ENCODE measurements at places on chromosomes 2 and 18. TPM values are rescaled to one million over a fixed set of nuclear protein-coding genes. Genes with fewer than 3 reads are reported as not detected.

Gene NCKAP1
- 43.7 TPM for polyA plus RNA-seq

DNA sequence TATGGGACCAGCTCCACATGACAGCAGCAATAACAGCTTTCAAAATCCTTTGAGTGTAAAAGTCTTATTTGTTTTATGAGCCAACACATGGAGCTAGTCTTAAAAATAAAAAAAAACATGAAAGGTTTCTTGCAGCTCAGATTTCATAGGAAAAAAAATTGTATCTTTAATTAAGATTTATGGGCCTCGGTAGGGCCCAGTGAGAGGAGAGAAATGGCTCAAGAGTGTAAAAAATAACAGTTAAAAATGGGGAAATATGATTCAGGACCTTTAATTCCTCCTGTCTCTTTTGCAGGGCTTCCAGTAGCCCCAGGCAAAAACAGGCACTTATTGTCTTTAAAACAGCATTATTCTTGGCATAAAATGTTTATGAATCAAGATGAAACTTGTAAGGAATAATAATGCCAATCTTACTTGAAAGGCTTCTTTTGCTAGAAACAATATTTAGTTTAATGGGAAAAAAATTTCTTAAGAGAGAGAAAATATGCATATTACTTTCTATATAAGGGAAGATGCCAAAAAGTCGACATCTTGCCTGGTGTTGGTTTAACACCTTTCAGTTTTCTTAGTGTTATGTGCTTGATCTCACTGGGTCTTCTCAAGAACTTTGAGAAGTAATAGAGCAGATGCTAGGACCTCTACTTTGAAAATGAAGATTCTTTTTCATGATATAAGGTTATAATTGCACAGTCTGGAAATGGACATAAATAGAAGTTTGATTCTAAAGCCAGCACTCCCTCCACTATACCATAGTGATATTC lies 71.3 kb upstream of the SETBP1 start:
- H3K36me3 ChIP-seq: no peaks in the 10 kb centered on the region
- no peak overlapping the region for H3K4me3 ChIP-seq
- H3K27ac ChIP-seq: no peak overlapping the region
- no peaks in the 10 kb centered on the region for H3K4me1 ChIP-seq
- H3K27me3 ChIP-seq: no peaks in the 10 kb centered on the region

Gene NPHP1
- polyA plus RNA-seq: 4.5 TPM

- no peak for DNase-seq
- H3K27ac ChIP-seq: no peak overlapping the region
- H3K4me3 ChIP-seq: no peak overlapping the region
- H3K36me3 ChIP-seq: no peaks in the 10 kb centered on the region
- no peaks in the 10 kb centered on the region for H3K4me1 ChIP-seq
Measured at GRCh38 chr2:1299043-1299442, 114.2 kb upstream of the TPO start.

DNA sequence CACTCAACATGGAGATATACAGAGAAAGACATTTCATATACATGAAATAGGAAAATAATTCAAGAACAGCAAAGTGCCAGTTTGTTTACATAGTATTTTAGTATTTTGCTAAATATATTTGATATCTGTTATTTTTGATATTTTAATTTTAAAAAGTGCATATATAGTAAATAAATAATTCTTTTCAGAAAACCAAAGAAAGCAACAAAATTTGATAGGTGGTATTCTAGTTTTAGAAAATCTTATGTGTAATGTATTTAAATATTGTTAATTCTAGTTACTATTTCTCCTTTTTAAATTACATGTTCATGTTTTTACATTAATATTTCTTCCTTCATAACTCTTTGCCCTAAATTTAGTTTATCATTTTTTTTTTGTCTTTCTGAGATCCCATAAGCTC lies 34.5 kb upstream of the FAM171B start:
- H3K27me3 ChIP-seq: no peaks in the 10 kb centered on the region
- H3K27ac ChIP-seq: no peak overlapping the region
- DNase-seq: no peak
- no peak overlapping the region for H3K4me3 ChIP-seq
- H3K36me3 ChIP-seq: peaks cover 78% of the 10 kb centered on the region

Gene LOXL3
- polyA plus RNA-seq: 1.6 TPM

GRCh38 chr18:48790226-48790863 lies 160.4 kb downstream of the SMAD7 start:
- DNase-seq: peak; percentile 71
- H3K27me3 ChIP-seq: no peaks in the 10 kb centered on the region
- H3K27ac ChIP-seq: peak overlapping the region; percentile 40
- H3K36me3 ChIP-seq: peaks cover 3% of the 10 kb centered on the region
- H3K4me3 ChIP-seq: no peak overlapping the region
- no peaks in the 10 kb centered on the region for H3K4me1 ChIP-seq

Gene SNX17
- polyA plus RNA-seq: 58.3 TPM

GRCh38 chr2:201929281-201930026 lies 104.2 kb upstream of the FZD7 start:
- H3K4me3 ChIP-seq: no peak overlapping the region
- H3K4me1 ChIP-seq: peaks cover 14% of the 10 kb centered on the region
- no peak for DNase-seq
- H3K27ac ChIP-seq: no peak overlapping the region

DNA sequence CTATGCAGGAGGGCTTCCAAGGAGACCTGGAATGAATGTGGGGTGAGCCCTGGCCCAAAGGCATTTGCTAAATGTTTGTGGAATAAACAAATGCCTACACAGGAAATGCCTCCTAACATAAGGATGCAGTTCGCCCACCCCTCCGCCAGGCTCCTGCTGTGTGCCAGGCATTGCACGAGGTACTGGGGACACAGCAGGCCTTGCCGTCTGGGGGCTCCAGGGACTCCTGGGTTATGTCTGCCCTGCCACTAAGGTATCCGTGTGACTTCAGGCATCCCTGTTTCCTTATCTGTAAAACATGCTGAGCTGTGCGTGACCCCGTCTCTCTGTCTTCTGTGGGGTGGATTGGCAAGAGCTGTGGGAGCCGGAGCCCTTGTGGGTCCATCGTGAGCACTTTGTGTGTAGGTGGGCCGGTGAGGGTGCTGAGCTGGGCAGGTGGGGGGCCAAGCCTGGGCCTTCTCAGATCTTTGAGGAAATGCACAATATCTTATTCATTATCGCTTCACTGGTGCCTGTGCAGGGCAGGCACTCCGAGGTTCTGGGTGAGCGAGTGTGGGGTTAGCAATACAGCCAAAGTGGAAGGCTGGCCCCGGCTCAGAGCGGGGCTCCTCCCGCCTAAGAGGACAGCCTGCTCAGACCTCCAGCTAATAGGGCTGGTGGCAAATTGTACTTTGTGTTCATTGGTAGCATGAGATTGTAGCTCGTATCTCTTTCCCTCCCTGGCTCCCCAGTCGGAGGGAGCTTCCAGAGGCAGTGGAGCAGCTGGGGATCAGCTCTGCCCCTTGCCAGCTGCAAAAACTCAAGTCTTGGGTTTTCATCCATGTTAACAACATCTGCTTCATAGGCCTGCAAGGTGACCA lies 126.8 kb downstream of the GLI2 start:
- no peak overlapping the region for H3K4me3 ChIP-seq
- DNase-seq: no peak
- no peak overlapping the region for H3K27ac ChIP-seq
- no peaks in the 10 kb centered on the region for H3K36me3 ChIP-seq

- H3K27ac ChIP-seq: no peak overlapping the region
- no peaks in the 10 kb centered on the region for H3K4me1 ChIP-seq
- H3K4me3 ChIP-seq: no peak overlapping the region
- no peak for DNase-seq
Measured at GRCh38 chr2:2932692-2933305, 444.8 kb downstream of the EIPR1 start.

DNA sequence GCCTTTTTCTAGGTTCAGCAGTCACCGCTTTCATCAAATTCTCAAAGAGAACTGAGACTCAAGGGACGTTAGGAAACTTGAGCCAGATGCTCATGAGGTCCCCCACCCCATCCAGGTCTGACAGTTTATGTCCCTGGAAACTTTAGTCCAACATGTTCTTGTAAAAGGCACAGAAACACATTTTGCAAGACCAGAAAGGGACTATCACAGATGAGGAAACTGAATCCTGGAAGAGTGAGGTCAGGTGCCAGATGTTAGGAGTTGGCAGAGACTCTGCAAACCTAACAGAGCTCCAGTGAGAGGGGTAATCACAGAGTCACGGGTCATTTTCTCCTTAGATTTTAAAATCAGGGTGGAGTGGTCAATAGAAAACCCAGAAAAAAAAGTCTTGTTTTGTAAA lies 76.6 kb downstream of the RDH14 start:
- H3K4me3 ChIP-seq: no peak overlapping the region
- H3K27me3 ChIP-seq: no peaks in the 10 kb centered on the region
- H3K4me1 ChIP-seq: no peaks in the 10 kb centered on the region
- H3K36me3 ChIP-seq: no peaks in the 10 kb centered on the region

- H3K4me1 ChIP-seq: peaks cover 43% of the 10 kb centered on the region
- no peaks in the 10 kb centered on the region for H3K36me3 ChIP-seq
- no peak for DNase-seq
- H3K27me3 ChIP-seq: peaks cover 17% of the 10 kb centered on the region
Measured at GRCh38 chr2:237479747-237480146, 7.3 kb upstream of the MLPH start.

DNA sequence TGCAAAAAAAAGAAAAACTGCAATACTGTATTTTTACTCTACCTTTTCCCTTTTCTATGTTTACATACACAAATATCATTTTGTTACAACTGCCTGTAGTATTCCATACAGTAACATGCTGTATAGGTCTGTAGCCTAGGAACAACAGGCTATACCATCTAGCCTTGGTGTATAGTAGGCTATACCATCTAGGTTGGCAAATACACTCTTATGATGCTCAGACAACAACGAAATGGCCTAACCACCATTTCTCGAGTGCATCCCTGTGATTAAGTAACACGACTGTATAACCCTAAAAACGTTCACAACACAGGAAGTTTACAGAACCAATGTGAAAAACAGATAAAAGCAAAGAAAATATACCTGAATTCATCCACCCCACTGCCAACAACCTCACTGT lies 64.0 kb downstream of the MEMO1 start:
- no peak for DNase-seq
- H3K36me3 ChIP-seq: peaks cover 13% of the 10 kb centered on the region
- H3K4me1 ChIP-seq: no peaks in the 10 kb centered on the region
- no peaks in the 10 kb centered on the region for H3K27me3 ChIP-seq
- H3K27ac ChIP-seq: no peak overlapping the region
- no peak overlapping the region for H3K4me3 ChIP-seq

GRCh38 chr18:48542513-48543181 lies 3.8 kb downstream of the CTIF start:
- H3K4me3 ChIP-seq: no peak overlapping the region
- H3K27ac ChIP-seq: no peak overlapping the region
- no peak for DNase-seq
- peaks cover 42% of the 10 kb centered on the region for H3K4me1 ChIP-seq

DNA sequence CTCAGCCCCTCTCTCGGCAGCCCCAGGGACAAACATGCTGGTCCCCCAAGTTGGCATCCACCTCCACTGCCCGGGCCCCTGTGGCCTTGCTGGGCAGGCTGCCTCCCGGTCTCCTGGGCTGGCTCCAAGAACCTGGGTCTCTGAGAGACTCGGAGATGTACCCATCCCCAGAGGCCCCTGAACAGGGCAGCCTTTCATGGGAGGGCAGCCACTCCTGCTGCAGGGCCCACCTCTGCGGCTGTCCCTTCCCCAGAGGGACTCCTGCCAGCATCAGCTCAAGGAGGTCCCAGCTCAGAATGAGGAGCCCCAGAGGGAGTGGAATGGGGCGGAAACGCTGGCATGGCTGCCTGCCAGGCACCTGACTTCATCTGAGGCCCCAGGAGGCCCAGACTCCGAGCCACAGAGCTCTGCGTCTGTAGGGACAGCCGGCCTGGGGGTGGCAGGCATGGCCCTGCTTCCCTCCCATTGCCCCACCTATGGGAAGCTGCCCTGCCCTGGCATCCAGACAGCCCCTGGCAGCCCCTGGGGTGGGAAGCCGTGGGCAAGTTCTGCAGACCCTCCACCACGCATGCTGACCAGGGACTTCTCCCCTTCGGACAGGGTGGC lies 857 bp upstream of the CROCC2 start:
- no peak overlapping the region for H3K27ac ChIP-seq
- no peak overlapping the region for H3K4me3 ChIP-seq
- H3K36me3 ChIP-seq: no peaks in the 10 kb centered on the region

Gene FASTKD1
- polyA plus RNA-seq: 4.0 TPM

Gene ACOXL
- 0.10 TPM for polyA plus RNA-seq

- DNase-seq: no peak
- H3K4me1 ChIP-seq: no peaks in the 10 kb centered on the region
Measured at GRCh38 chr2:180901331-180901730, 79.1 kb upstream of the UBE2E3 start.

Gene MEIS1
- 4.8 TPM for polyA plus RNA-seq

Gene TUBB8B
- polyA plus RNA-seq: 0.78 TPM

- no peak overlapping the region for H3K27ac ChIP-seq
- DNase-seq: no peak
- H3K4me1 ChIP-seq: peaks cover 4% of the 10 kb centered on the region
- no peaks in the 10 kb centered on the region for H3K27me3 ChIP-seq
- no peak overlapping the region for H3K4me3 ChIP-seq
- no peaks in the 10 kb centered on the region for H3K36me3 ChIP-seq
Measured at GRCh38 chr2:207283356-207283755, 117.6 kb upstream of the KLF7 start.

- H3K36me3 ChIP-seq: no peaks in the 10 kb centered on the region
- H3K27me3 ChIP-seq: no peaks in the 10 kb centered on the region
- H3K4me1 ChIP-seq: peaks cover 86% of the 10 kb centered on the region
- H3K4me3 ChIP-seq: no peak overlapping the region
Measured at GRCh38 chr2:85590950-85591349, 4.6 kb upstream of the RNF181 start.

GRCh38 chr2:30334762-30335363 lies 103.5 kb downstream of the LBH start:
- H3K36me3 ChIP-seq: no peaks in the 10 kb centered on the region
- H3K27me3 ChIP-seq: no peaks in the 10 kb centered on the region
- DNase-seq: no peak
- no peak overlapping the region for H3K27ac ChIP-seq
- H3K4me1 ChIP-seq: no peaks in the 10 kb centered on the region

Gene MRPL19
- 11.9 TPM for polyA plus RNA-seq

- no peaks in the 10 kb centered on the region for H3K27me3 ChIP-seq
- no peak for DNase-seq
- peaks cover 100% of the 10 kb centered on the region for H3K36me3 ChIP-seq
- H3K4me3 ChIP-seq: no peak overlapping the region
Measured at GRCh38 chr2:237758185-237758584, 40.4 kb upstream of the RBM44 start.

- H3K36me3 ChIP-seq: no peaks in the 10 kb centered on the region
- peak overlapping the region; percentile 78 for H3K27ac ChIP-seq
- DNase-seq: no peak
- no peak overlapping the region for H3K4me3 ChIP-seq
Measured at GRCh38 chr2:10846110-10846861, 33.7 kb upstream of the PDIA6 start.

GRCh38 chr2:131063501-131064283 lies 29.6 kb downstream of the FAM168B start:
- no peak overlapping the region for H3K4me3 ChIP-seq
- H3K27ac ChIP-seq: no peak overlapping the region
- no peaks in the 10 kb centered on the region for H3K27me3 ChIP-seq

Gene GREB1L
- 0.15 TPM for polyA plus RNA-seq

DNA sequence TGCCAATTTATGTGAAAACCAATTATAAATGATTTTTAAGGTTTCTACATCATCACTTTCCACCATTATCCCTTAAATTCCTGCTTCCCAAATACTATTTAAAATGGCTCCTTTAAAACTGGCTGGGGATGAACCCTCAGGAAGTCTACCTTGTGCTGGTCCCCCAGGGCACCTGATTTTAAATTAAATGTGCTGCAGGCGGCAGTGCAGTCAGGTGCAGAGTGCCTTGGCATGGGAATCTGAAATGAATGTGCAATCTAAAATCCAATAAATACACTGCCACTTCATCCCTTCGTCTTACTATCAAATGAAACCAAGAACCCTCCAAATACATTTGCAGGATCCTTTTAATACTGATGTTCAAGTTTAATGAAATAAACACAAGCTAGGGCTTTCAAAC lies 61.8 kb downstream of the C2orf76 start:
- no peaks in the 10 kb centered on the region for H3K4me1 ChIP-seq
- H3K36me3 ChIP-seq: no peaks in the 10 kb centered on the region
- H3K4me3 ChIP-seq: no peak overlapping the region
- DNase-seq: no peak
- no peaks in the 10 kb centered on the region for H3K27me3 ChIP-seq

Data from stomach (tissue), 19 donors.